ENCODE measurements at places on chromosomes 7 and 10. TPM values are rescaled to one million over a fixed set of nuclear protein-coding genes. Genes with fewer than 3 reads are reported as not detected.

Gene SPDYE2B
- total RNA-seq: not detected

DNA sequence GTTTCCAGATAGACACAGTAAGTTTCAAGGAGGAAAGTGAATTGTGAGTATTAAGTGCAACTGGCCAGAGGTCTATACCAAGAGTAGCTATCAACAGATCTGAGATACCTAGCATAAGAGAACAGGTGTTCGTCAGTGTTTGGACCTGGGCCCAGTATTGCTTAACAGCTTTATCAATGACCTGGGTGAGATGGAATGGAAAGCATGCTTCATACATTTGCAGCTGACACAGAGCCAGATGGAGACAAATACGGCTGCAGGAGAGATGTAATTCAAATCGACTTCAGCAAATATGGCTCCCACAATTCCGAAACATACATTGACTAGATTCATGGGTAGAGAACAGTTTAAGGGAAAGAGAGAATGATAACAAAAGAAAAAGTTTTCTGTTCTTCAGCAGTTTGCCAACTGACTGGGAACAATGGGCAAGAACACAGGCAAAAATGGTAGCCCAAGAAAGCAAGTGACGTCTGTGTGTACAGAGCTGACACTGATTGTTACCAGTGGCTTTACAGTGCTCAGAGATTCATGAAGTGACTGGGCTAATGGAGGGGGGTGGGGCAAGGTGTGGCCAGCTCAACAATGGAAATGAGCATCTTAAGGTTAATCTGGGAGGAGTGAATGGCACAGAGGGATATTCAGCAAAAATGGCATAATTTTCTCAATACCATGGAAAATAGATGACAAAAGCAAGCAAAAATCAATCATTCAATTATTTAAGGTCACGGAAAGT, 28.0 kb upstream of the COBL start:
- no peaks in the 10 kb centered on the region for H3K36me3 ChIP-seq
- no peak overlapping the region for H3K4me3 ChIP-seq
- no peak for DNase-seq
- no peaks in the 10 kb centered on the region for H3K27me3 ChIP-seq
- H3K4me1 ChIP-seq: no peaks in the 10 kb centered on the region
- H3K27ac ChIP-seq: no peak overlapping the region

Gene PAX4
- not detected for total RNA-seq

Gene ADAM22
- 2.7 TPM for total RNA-seq

- no peak overlapping the region for H3K4me3 ChIP-seq
- DNase-seq: no peak
- H3K27me3 ChIP-seq: peaks cover 13% of the 10 kb centered on the region
- no peaks in the 10 kb centered on the region for H3K4me1 ChIP-seq
- no peak overlapping the region for H3K27ac ChIP-seq
Measured at GRCh38 chr7:159060440-159060839, 84.2 kb downstream of the VIPR2 start.

DNA sequence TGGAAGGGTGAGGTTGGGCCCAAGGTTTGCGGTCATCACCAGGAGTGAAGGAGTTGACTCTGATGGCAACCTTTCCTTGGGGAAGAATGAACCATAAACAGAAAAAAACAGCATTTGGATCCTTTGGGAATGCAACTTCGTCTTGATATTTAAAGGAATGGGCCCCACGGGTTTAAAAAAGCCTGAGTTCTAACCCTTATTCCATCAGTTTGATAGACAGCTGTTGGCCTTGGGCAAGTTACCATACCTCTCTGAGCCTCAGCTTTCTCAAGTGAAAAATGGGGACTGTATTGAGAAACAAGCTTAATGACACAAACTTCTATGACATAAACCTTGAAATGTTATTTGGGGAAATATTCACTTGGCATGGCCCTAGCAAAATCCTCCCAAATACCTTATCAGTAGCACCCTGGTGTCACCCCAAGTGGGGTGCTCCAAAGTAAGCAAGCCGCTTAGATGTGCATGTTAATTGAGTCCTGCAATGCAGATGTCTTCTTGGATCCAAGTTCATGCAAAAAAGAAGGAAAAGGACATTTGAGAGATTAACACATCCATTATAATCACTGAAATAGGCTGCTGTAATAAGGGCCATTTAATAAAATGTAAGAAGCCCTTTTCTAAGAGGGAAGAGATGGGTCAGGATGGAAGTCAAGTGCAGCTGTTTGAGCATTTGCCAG, 13.8 kb downstream of the MXI1 start:
- no peaks in the 10 kb centered on the region for H3K27me3 ChIP-seq
- no peaks in the 10 kb centered on the region for H3K36me3 ChIP-seq
- H3K4me1 ChIP-seq: peaks cover 45% of the 10 kb centered on the region
- peak overlapping the region; percentile 67 for H3K27ac ChIP-seq
- DNase-seq: no peak

DNA sequence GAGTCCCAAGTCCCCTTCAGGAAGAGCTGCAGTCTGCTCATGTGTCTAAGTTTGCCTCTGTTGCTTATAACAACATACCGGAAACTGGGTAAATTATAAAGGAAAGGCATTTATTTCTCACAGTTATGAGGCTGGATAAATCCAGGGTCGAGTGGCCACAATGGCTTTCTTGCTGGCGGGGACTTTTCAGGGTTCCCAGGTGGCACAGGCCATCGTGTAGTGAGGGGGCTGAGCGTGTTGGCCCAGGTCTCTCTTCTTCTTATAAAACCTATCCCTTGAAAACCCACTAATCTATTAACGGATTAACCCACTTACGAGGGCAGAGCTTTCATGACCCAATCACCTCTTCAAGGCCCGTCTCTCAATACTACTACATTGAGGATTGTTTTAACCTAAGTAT, 8.7 kb downstream of the VIPR2 start:
- H3K27ac ChIP-seq: no peak overlapping the region
- H3K36me3 ChIP-seq: no peaks in the 10 kb centered on the region
- no peak for DNase-seq

Gene SPAG6
- 10.4 TPM for total RNA-seq

Gene ARL3
- total RNA-seq: 7.3 TPM

GRCh38 chr10:93417266-93417665, 64.9 kb downstream of the MYOF start:
- no peak for DNase-seq
- peaks cover 48% of the 10 kb centered on the region for H3K4me1 ChIP-seq
- H3K36me3 ChIP-seq: peaks cover 10% of the 10 kb centered on the region
- no peaks in the 10 kb centered on the region for H3K27me3 ChIP-seq

DNA sequence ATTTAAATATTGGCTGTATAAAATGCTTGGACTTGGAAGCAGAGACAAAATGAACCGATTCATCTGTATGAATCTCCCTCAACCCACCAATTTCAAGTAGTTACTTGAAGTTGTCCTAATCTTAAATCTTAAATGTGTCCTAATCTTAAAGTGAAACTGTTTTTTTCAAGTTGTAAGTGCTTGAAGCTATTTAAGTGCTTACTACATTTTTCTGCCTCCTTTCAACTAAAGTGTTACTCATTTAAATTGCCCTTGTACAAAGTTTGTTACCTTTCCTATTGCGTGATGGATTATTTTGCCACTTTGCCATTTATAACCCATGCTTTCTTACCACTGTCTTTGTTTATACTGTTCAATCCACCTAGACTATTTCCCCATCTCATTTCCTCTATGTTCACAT, 2.8 kb downstream of the BCAP29 start:
- DNase-seq: no peak
- peak overlapping the region; percentile 38 for H3K27ac ChIP-seq
- H3K27me3 ChIP-seq: no peaks in the 10 kb centered on the region
- peak overlapping the region; percentile 10 for H3K4me3 ChIP-seq

DNA sequence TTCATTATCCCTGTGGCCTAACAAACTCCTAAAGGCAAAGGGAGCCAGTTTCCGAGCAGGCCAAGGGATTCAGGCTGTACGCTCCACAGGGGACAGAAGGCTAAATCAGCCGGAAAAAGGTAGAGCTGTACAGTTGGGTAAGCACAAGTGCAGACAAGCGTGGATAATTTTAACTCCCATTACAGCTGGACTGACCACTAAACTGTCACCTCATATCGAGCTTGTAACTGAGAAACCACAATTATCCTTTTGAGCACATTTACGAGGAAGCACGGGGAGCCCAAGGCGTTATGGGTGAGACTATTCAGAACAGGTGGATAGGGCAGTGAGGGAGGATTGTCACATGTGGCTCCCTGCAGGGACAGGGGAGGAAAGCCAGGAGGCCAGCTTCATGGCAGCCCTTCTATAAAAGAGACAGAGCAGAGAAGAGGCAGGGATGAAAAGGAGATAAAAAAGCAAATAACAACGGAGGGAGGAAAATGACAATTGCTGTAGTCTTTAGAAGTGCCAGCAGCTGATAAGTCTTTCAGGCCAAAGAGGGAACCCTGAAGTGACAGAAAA, 288.0 kb downstream of the FGFR2 start:
- H3K4me1 ChIP-seq: no peaks in the 10 kb centered on the region
- no peaks in the 10 kb centered on the region for H3K36me3 ChIP-seq
- no peak overlapping the region for H3K4me3 ChIP-seq
- no peaks in the 10 kb centered on the region for H3K27me3 ChIP-seq
- H3K27ac ChIP-seq: no peak overlapping the region

- H3K27me3 ChIP-seq: no peaks in the 10 kb centered on the region
- H3K4me1 ChIP-seq: no peaks in the 10 kb centered on the region
- no peak overlapping the region for H3K4me3 ChIP-seq
- no peak overlapping the region for H3K27ac ChIP-seq
Measured at GRCh38 chr10:77321838-77322237, 315.8 kb downstream of the KCNMA1 start.

DNA sequence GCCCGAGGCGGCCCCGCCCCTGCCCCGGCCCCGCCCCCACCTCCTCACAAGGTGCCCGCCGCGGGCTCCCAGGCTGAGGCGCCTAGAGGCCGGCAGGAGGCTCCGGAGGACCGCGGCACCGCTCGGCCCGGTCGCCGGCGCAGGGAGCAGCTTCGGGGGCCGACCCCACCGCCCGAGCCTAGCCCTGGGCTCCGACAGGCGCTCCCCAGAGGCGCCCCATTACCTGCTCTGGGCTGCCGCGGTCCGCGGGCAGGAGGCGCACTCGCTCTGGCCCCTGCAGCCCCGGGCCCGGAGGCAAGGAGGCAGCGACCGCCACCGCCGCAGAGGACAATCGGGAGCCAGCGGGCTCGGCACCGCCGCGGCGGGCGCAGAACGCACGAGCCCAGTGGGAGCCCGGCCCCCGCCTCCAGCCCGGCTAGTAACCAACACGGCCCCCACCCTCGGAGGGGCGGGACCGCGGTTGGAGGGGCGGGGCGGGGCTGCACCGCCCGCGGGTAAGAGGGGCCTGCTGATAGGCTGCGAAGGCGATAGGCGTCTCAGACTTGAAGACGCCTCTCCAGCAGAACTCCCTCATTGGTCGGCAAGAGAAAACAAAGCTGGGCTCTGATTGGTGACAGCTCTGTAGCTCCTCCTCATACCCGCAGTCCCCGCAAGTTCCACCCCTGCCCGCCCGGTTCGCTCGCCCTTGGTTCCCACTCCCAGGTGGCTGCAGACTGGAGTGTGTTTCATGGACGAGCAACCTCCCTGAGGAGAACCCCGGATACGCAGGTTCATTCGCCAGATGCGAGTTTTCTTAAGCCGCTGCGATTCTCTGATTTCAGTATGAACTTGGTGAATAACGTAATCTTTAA, at the start of gene MPP7:
TSS of gene MPP7 (minus strand) at position 427 of the 851 bp plus-strand sequence. CDS start 64,460 bp downstream, outside the sequence.
- peak; percentile 97 for DNase-seq
- peak within 1 kb of the TSS; percentile 87 for H3K4me3 ChIP-seq
- H3K27me3 ChIP-seq: no peaks in the 10 kb centered on the region
- H3K36me3 ChIP-seq: no peaks in the 10 kb centered on the region
- H3K27ac ChIP-seq: peak within 1 kb of the TSS; percentile 90

Gene MYO3A
- 0.44 TPM for total RNA-seq

DNA sequence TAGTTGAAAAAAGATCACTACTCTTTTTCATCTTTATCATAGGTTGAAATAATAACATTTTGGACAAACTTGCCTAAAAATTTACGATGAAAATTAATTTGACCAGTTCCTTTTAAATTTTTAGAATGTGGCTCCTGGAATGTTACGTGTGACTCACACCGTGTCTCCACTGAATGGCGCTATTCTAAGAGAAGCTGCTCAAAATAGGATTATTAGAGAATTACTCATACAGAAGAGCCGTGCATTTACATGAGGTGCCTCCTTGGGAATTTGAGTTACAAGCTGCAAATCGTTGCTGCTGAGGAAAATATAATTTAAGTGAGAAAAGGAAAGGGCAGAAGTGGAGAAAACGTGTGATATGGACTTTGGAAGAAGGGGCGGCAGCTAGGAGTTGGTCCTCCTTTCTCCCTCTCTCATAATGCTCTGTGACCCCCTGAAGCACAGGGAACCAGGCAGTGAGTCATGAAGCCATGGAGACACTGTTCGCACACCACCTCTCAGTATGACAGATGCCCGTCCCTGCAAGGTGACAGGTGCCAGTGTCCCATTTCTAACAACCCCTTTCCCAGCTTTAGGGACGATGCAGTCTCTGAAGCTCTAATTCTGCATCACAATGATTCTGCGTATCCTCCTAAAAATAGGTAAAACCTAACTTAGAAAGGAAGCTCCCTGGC, 323.2 kb upstream of the COBL start:
- H3K4me1 ChIP-seq: no peaks in the 10 kb centered on the region
- H3K36me3 ChIP-seq: no peaks in the 10 kb centered on the region
- H3K27ac ChIP-seq: no peak overlapping the region
- no peak for DNase-seq
- H3K4me3 ChIP-seq: no peak overlapping the region

- no peak overlapping the region for H3K4me3 ChIP-seq
- no peaks in the 10 kb centered on the region for H3K36me3 ChIP-seq
- no peak for DNase-seq
- no peaks in the 10 kb centered on the region for H3K27me3 ChIP-seq
Measured at GRCh38 chr7:18675579-18675978, 180.0 kb downstream of the HDAC9 start.

GRCh38 chr10:58027426-58027825, 240.3 kb downstream of the IPMK start:
- no peak for DNase-seq
- H3K27ac ChIP-seq: no peak overlapping the region
- H3K4me3 ChIP-seq: no peak overlapping the region
- H3K27me3 ChIP-seq: no peaks in the 10 kb centered on the region
- no peaks in the 10 kb centered on the region for H3K36me3 ChIP-seq
- no peaks in the 10 kb centered on the region for H3K4me1 ChIP-seq

Gene ANKRD26
- 7.5 TPM for total RNA-seq

Gene ANKRD61
- not detected for total RNA-seq

Gene IDI2
- not detected for total RNA-seq

GRCh38 chr7:141393056-141393455, 158.2 kb upstream of the AGK start:
- no peaks in the 10 kb centered on the region for H3K4me1 ChIP-seq
- no peak overlapping the region for H3K4me3 ChIP-seq
- H3K27me3 ChIP-seq: no peaks in the 10 kb centered on the region

All from lower lobe of right lung (tissue), 2 donors.